ENCODE measurements at places on chromosomes 2 and 18.

DNA sequence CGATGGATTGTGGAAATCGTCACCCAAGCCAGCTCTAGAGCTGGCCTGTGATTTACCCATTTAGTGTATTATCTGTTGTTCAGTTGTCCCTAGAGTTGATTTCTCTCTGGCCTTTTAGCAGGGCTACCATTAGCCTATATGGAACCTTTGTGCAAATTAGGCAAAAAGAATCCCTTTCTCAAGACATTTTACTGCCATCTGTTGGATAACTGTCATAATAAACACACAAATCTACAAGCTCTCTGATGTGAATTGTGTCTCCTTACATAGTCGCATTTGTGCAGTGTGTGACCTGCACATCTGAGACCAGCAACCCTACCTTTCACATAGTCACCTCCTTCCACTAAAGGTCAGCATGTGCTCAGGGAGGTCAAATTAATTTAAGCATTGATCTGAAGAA, 34.0 kb downstream of the LOXHD1 start:
- DNase-seq, result peak; percentile 12

- no peak for DNase-seq
These were observed 73.7 kb downstream of the CABLES1 start for GRCh38 chr18:23209031-23209430.

GRCh38 chr2:176122683-176123410, at the start of gene HOXD9:
TSS of gene HOXD9 (plus strand) at chr2:176122719. CDS start at chr2:176122769, 50 bp downstream.
- DNase-seq, result peak; percentile 25

DNA sequence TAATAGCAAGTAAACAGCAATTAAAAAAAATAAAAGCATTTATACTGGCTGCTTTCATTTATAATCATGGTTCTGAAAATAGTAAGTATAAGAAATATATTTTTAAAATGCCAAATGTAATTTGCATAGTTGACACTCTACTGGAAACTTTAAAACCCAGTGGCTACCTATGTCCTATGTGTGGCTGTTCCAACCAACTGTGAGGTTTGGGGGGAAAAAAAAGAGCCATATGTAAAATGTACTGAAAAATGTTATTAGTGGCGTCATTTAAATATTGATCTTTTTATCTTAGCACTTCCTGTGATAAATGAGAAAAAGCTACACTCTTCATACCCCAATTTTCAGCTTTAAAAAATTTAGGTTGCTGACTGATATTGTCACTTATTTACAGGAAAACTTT, 270.7 kb downstream of the TCF4 start:
- DNase-seq, result no peak

DNA sequence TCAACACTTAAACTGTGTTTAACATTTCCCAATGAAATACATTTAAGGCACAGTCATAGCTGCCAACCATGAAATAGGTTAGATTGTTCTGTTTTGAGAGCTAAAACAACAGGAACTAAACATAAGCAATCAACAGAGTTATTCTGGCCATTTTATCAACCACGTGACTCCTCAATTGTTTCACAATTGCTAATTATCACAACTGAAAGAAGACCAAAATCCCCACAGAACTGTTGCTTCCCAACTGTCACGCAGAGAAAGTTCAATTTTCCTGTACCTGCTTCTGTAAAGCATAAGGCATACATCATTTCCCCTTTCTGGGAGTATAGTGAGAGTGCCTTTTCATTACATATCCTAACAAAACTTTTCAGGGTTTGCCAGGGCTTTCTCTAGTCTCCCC, 248.6 kb downstream of the EPHA4 start:
- DNase-seq, result no peak

DNA sequence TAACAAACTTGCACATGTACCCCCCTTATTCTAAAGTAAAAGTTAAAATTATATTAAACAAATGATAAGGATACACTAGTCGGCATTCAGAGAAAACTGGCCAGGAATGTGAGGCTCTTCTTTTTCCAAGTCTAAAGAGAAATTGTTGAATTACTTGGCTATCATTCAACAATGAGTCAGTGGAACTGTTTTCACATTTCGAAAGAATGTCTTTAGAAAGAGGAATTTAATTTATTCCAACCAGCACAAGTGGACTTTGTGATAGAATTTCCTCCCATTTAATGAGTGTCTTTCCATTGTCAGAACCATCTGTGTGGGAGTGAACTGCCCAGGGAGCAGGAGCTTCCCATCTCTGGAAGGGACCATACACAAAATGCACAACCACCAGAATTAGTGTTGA, 792.2 kb downstream of the EPHA4 start:
- no peak for DNase-seq

GRCh38 chr2:64459575-64459974, 5.6 kb downstream of the LGALSL start:
- no peak for DNase-seq

GRCh38 chr2:242012956-242013764, 143.6 kb downstream of the RTP5 start:
- DNase-seq, result no peak

DNA sequence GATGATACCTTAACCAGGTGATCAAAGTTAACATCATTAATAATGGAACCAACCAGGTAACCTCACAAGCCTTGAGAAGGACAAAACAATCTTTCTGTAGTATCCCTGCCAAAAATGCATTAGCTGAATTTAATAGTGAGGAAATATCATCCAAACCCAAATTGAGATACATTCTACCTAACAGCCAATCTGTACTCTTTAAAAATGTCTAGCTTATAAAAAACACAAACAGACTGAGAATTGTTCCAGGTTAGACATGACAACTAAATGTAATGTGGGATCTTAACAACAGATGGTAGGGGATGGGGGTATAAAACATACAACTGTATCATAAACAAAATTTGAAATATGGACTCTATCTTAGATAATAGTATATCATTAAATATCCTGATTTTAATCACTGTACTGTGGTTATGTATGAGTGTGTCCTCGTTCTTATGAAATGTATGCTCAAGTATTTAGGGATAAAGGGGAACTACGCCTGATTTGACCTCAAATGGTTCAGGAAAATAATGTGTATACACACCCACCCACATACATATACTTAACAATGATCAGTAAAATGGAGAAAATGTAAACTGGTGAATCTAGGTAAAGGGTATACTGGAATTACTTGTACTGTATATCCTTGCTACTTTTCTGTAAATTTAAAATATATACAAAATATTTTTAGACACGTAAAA, 1.7 kb downstream of the FANCL start:
- no peak for DNase-seq

DNA sequence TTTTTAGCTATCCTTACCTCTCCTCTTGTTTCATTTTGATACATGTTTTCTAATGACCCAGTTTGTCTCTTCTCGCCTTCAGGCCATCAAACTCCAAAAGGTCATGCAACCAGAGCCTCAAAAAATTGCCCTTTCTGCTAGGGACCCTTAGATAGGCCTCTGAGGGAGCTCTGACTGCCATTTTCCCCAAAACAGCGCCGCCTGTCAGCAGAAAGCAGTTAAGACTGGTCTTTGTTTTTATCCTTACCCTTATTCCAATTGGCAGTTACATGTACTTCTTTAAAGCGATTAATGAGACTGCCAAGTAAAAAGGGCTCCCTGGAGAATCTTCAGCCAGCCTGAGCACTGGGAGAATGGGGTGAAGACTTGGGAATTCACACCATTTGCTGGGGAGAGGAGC, 55.1 kb upstream of the RIT2 start:
- DNase-seq, result no peak

- DNase-seq, result no peak
These were observed 495.1 kb upstream of the CNTNAP5 start for GRCh38 chr2:123530004-123530403.

GRCh38 chr2:216765761-216766262, 70.5 kb upstream of the IGFBP5 start:
- no peak for DNase-seq

- DNase-seq, result peak; percentile 95
These were observed 704 bp upstream of the ODC1 start for GRCh38 chr2:10448576-10449485.

- no peak for DNase-seq
These were observed 6.8 kb upstream of the IL1RL2 start for GRCh38 chr2:102179788-102180686.

DNA sequence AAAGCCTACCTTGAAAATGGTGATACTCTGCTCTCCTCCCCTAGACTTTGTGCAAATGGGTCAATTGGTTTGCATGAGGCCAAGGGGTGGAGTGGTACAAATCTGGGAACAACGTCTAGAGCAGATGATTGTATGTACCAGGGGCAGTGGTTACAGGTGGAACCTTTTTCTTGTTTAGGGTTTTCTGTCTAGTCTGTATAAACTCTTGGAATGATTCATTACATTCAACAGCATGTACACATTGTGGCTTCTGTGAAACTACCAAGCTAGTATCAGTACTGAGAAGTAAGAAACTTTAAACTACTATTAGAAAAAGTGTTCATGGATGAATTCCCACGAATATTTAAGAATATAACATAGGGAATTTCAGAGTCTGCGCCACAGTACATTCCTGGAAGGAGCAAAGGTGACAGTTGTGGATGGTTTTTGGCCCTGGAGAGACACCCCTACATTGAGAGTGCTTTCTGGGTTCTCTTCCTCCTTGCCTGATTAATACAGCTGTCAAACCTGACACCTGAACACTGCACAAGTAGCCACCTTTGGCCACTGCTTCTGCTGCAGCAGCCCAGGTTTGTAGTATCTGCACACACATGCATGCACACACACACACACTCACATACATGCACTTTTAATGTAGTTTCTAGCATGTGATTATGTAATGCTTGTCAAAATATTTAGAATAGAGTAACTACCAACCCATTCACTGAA, 30.0 kb downstream of the CFAP221 start:
- no peak for DNase-seq

- DNase-seq, result peak; percentile 10
These were observed 27.9 kb downstream of the FABP1 start for GRCh38 chr2:88099798-88100488.

GRCh38 chr2:218093879-218094278, 24.8 kb downstream of the RUFY4 start:
- no peak for DNase-seq

DNA sequence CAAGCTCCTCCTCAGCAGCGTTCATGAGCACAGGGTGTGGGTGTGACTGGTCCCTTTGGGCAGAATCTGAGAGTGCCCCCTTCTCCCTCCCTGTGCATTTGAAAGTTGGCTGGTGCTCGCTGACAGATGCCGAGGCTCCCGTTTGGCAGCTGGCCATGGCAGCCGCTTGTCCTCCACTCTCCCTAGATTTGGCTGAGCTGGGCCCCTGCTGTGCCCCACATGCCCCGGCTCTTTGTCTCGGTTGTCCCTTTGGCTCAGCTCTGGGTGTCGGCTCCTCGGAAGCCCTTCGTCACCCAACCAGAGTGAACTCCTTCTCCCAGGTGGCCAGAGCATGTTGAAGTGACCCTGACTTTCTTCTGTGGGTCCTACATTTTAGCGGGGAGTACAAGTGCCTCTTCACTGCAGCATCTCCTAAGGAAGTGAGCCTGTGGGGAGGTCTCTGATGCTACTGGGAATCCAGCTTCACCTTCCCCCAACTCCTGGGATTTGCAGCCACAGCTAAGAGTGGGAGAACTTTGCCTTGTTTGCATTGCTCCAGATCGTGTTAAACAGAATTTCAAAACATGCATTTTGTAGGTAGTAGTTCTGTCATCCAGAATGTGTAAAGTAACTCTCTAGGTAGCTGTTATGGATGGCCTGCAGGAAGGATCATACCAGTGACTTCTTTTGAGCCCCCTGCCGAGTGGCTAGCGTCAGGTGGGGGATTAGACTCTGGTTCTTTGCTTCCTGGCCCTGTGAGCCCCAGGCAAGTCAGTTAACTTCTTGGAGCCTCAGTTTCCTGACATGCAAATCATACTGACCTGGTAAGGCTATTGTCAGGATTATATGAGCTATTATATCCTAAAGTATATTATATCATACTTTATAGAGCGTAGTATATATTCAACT, 24.2 kb downstream of the HPCAL1 start:
- DNase-seq, result peak; percentile 83

- DNase-seq, result no peak
These were observed 763.5 kb upstream of the CELF4 start for GRCh38 chr18:38329145-38329544.

GRCh38 chr18:13501891-13502290, 224.5 kb downstream of the FAM210A start:
- DNase-seq, result no peak

DNA sequence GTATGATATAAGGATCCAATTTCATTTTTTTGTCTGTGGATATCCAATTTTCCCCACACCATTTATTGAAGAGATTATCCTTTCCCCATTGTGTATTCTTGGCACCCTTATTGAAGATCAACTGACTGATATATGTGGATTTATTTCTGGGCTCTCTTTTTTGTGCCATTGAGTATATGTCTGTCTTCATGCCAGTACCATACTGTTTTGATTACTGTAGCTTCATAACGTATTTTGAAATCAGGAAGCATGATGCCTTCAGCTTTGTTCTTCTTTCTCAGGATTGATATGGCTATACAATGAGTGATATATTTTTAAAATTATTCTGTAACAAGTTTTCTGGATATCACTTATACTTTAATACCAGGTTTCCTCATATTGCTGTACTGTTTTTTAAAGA, 58.1 kb upstream of the DLX2 start:
- DNase-seq, result no peak

DNA sequence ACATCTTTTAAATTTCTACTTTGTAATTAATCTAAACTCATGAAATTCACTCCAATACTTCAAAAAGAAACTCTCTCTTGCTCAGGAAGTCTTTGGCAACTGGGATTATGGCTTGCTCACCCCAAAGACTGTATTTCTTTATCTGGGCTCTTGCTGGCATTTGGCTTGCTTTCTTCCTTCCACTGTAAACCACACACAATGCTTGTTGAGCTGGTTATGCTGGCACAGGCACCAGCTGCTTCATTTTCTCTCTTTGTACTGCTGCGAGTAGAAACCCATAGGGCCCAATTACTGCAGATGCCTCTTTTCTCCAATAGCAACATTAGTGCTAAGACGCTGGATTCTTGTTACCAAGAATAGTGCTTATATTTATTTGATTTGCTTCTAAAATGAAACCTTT, 51.4 kb downstream of the SLC38A11 start:
- DNase-seq, result no peak

GRCh38 chr2:110983133-110983532, 137.6 kb upstream of the BCL2L11 start:
- no peak for DNase-seq

DNA sequence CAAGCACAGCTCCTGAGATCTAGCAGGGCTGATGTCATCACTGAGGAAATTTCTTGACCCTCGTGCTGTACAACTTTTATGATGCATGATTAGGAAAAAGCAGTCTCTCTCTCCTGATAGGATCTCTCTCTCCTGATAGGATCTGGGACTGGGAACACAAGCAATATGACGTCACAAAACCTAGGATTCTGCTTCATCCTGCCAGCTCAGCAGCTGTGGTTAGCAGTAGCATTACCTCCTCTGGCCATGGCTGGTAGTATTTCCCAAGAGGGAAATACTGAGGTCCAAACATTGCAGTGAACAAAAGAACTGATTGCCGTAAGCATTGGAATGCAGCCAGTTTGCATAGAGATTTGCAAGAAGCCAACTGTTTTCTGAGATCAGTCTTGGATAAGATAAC, 521.2 kb upstream of the POU3F3 start:
- no peak for DNase-seq
